ENCODE measurements at places on chromosomes 3 and 15.

GRCh38 chr3:183298701-183299153 lies 45.7 kb downstream of the B3GNT5 start:
- no peaks in the 10 kb centered on the region for H3K27me3 ChIP-seq
- H3K4me1 ChIP-seq: peaks cover 17% of the 10 kb centered on the region
- no peak for DNase-seq
- H3K36me3 ChIP-seq: peaks cover 7% of the 10 kb centered on the region

- no peak overlapping the region for H3K4me3 ChIP-seq
- peaks cover 19% of the 10 kb centered on the region for H3K4me1 ChIP-seq
- no peak for DNase-seq
- H3K36me3 ChIP-seq: peaks cover 21% of the 10 kb centered on the region
Observed at GRCh38 chr15:58677426-58677825, 72.1 kb downstream of the ADAM10 start.

DNA sequence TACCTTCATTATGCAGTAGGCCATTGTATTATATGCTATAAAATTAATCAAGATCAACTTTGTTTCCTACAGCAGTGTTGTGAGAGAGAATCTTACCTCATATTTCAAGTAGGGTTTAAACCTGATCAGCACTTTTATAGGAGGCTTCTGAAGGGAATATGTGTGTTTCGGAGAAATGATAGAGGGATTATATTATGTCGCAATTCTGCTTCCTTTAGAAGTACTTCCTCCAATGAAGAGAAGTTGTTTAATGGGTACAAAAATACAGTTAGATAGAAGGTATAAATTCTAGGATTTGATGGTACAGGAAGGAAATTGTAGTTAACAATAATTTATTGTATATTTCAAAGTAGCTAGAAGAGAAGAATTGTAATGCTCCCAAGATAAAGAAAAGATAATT lies 54.9 kb downstream of the NSUN3 start:
- no peak overlapping the region for H3K27ac ChIP-seq
- H3K36me3 ChIP-seq: peaks cover 9% of the 10 kb centered on the region
- peaks cover 4% of the 10 kb centered on the region for H3K4me1 ChIP-seq
- H3K27me3 ChIP-seq: no peaks in the 10 kb centered on the region
- no peak for DNase-seq
- H3K4me3 ChIP-seq: no peak overlapping the region

DNA sequence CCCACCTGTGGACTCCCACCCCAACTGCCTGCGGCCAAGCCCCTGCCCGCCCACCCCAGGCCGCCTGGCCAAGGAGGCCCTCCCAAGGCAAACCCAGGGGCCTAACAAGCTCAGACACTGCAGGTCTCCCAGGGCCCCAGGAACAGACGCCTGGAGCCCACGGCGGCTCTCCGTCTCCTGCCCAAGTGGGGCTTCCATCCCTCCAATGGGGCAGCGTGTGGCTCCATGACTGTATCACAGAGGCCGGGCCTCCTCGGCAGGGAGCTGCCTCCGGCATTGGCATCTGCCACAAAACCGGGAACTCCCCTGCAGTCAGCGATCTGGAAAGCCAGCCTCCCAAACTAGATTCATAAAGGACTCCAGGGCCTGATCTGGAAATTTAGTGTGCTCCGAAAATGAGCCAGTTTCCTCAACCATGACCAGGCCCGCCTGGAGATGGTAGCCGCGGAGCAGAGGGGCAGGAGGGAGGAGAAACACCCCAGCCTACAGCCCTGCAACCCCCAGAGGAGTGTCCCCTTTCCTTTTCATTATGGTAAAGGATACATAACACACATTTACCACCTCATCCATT lies 148.3 kb upstream of the IQSEC1 start:
- no peak for DNase-seq
- no peaks in the 10 kb centered on the region for H3K27me3 ChIP-seq
- H3K4me3 ChIP-seq: no peak overlapping the region
- H3K36me3 ChIP-seq: no peaks in the 10 kb centered on the region
- no peak overlapping the region for H3K27ac ChIP-seq
